H1 (cell line): ENCODE measurements at places on chromosomes 3 and 15. TPM values are rescaled to one million over a fixed set of nuclear protein-coding genes. Genes with fewer than 3 reads are reported as not detected.

DNA sequence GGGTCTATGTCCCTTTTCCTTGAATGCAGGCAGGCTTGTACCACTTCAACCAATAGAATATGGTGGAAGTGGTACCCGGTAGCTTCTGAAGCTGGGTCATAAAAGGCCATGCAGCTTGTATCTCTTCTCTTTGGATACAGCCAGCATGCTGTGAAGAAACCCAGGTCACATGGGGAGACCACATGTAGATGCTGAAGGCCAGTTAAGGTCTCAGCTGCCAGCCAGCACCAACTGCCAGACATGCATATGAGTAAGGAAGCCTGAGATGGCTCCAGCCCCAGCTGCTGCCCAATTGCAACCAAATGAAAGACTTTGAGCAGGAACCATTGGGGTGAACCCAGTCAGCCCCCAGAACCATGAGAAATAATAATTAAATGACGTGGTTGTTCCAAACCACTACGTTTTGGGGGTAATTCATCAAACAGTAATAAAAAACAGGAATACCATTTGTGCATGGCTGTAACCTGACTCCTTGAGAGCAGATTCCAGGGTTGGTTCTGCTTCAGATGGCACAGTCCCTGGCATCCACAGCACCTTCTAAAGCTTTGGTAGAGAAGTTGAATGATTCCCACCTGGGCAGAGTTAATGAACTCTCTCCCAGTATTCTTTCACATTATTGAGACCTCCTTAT is 3.8 kb downstream of the RBP2 start:
- H3K4me3 ChIP-seq, result no peak overlapping the region
- no peak for DNase-seq
- no peaks in the 10 kb centered on the region for H3K36me3 ChIP-seq
- no peaks in the 10 kb centered on the region for H3K4me1 ChIP-seq
- no peaks in the 10 kb centered on the region for H3K27me3 ChIP-seq

Gene TMCC1
- 21.6 and 27.1 TPM in 2 replicates for total RNA-seq

Gene PAQR9
- 2.6 and 2.7 TPM in 2 replicates for total RNA-seq

Gene OR5K2
- total RNA-seq, result not detected in 2 replicates
